ENCODE measurements at places on chromosomes 4 and X.

- DNase-seq, result no peak
These were observed 91.9 kb upstream of the MAPK10 start for GRCh38 chr4:86451560-86452330.

DNA sequence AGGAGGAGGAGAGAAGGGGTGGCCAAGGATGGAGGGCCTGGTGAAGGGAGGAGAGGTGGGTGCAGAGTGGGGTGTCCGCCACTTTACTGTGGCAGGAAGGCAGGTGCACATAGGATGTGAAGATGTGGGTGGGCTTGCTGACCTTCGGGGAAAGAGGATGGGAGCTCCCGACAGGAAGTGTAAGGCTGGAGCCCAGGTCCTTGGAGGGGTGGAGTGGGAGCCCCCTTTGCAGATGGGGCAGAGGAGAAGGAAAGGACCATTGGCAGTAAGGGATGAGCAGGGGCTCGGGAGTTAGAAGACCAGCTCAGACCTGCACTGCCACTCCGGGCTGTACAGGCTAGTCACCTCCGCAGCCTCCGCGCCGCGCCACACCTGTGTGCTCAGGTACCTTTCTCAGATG lies 89.5 kb downstream of the EVC start:
- DNase-seq, result no peak

DNA sequence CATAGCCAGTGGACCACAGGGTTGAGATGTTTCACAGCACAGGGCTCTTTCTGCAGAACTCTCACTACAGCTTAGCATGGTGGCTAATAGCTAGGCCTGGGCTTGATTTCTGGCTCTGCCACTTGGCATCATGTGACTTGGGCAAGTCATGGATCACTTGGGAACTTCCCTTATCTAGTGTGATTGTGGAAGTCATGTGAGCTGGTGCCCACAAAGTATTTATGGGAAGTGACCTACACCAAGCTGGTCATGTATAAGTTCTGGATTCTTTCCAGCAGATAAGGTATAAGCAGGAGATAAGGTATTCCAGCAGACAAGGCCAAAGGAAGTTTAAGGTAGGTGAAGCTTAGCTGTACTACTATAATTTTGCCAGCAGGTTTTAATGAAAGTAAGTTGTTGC lies 61.0 kb downstream of the REELD1 start:
- DNase-seq, result no peak

DNA sequence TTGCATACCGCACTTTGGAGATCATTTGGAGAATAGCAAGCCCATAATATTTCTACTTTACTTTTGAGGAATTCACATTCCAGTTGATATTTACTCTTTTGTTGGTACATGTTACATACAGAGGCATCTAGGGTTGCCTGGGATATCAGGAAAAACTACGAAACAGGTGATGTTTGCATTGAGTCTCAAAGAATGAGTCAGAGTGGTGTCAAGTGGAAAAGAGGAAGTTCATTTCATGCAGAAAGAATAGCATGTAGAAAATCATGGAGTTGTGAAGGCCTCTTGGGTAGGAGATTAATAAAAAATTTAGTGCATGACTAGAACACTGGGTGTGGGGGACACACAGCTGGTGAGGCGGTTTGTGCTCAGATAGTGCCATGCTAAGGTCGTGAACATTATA lies 33.5 kb upstream of the ELOVL6 start:
- no peak for DNase-seq

DNA sequence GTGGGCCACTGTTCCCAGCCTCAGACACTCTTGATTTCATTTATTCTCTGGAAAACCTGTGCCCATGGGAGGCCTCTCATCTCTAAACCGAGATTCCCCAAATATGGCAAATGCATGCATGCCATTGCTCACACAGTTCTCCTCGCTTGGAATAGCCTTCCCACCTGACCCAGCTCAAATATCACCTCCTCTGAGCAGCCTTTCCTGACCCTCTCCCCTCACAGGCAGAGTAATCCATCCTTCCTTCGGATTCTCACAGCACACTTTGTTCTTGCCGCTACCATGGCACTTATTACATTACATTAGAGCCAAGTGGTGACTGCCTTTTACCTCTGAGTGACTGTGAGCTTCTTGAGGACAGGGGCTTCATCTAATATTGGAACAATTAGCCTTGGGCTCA lies 209.5 kb downstream of the HS6ST2 start:
- DNase-seq, result no peak

DNA sequence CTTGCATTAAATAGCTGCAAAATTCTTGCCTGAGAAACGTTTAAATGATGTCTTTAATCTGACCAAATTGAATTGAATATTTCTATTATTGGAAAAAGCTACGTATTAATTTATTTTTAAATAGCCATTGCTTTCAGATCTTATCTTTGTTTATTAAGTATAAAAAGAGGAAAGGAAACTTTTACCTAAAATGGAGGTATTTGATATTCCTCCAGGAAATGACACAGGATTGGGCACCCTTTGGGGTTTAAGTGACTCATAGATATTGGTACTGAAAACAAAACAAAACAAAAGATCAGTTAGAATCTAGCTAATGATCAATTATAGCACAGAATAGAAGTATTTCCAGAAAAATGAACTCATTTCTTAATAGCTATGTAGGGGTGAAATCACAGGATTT lies 34.1 kb downstream of the PLS3 start:
- no peak for DNase-seq

DNA sequence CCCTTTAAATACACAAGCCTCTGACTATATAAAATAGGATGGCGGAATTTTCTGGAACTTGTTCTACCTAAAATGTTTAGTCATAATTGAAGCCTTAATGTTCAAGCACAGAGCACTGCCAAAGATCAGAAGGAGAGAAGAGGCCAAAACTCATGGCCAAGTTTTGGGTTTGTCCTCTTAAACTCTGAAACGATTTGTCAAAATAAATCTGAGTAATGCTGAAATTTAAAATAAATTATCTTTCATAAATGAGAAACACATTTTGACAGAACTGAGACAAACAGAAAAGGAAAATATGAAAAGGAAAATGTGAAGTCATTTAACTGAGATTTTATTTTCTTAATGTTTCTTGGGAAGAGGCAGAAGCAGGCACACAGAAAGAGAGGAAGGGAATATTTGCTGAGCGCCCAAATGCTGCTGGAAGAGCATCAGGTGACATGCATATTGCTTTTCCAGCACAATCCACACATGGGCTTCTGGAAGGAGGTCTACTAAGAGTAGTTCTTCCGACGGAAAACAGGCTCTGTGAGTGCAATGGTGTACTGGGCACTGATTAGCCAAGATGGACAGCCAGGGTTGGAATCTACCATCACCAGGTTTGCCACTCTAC lies 47.4 kb upstream of the ZNF518B start:
- no peak for DNase-seq

- DNase-seq, result no peak
These were observed 39.2 kb downstream of the SERPINA7 start for GRCh38 chrX:105999294-105999693.

GRCh38 chr4:17309567-17310268 lies 202.2 kb downstream of the QDPR start:
- DNase-seq, result no peak

DNA sequence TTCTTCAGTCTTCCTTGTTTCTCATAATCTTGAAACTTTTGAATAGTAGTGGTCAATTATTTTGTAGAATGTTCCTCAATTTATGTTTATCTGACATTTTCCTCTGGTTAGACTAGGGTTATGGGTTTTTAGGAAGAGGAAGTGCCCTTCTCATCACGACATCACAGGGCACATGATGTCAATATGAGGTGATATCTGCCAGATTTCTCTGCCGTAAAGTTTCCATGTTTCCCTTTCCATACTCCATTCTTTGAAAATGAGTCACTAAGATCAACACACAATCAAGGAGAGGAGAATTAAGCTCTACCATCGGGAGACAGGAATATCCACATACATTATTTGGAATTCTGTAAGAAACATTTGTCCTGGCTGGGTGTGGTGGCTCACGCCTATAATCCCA lies 28.4 kb downstream of the RP2 start:
- no peak for DNase-seq

- DNase-seq, result no peak
These were observed 1.1 kb upstream of the NXT2 start for GRCh38 chrX:109535578-109535977.

GRCh38 chrX:38183596-38183995 lies 37.1 kb downstream of the SRPX start:
- DNase-seq, result no peak
